Muscle of leg (tissue), 16 donors: ENCODE measurements at places on chromosomes 1 and 21.

DNA sequence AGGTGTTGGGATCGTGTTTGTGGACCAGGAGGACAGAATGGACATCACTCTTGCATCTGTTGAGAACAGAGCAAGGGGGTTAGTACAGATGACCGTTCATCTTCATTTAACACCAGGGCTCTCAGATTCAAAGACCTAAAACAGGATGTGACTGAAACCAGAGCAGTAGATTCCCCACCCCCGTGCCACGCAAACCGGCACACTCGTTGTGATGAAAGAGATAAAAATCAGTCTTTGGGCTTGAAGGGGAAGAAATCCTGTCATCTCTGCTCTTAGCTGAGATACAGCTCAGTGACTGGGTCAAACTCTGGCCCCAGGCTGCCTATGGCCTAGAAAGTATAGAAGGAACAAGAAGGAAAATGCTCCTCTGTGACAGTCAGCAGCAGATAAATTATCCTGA is 146.2 kb upstream of the KRTAP19-8 start:
- no peak for DNase-seq

DNA sequence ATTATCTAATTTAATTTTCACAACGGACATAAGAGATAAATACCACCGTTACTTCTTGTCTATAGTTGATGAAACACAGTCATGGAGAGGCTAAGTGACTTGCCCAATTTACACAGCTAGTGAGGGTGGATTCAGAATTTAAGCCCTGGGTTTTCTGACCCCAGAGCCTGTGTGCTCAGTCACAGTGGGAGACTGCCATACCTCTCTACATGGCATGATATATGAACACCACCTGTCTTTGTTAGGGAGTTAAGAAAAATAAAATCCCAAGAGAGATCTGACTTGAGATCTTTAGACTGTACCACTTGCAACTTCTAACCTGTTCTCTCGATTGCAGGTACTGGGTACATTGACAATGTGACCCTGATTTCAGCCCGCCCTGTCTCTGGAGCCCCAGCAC is 40.3 kb downstream of the LAMC2 start:
- DNase-seq, result no peak

- no peak for DNase-seq
These were observed 25.1 kb downstream of the AK4 start for GRCh38 chr1:65172936-65173690.

DNA sequence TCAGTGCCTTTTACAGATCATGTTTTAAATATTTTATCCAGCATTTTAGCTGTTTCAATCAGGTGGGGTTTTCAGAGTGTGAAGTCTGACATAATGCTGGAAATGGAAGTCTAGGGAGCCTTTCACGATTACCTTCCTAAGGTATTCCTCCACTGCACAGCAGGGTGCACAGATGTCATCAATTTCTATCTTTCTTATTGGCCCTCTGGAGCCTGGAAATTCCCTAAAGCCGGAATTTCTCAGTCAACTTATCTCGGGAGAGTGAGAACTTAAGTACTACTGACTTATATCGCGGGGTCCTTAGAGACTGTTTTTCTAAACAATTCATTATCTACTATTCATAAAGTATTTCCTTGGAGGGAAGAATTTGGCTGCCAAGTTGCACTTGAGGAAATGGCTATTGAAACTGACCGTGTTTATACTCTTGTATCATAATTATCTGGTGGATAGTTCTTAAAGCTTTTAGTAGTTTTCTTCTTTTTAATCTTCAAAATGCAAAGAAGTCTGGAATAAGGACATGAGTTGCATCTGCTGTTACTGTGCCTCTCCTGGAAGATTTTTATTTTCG is 311.8 kb upstream of the B3GALT2 start:
- peak; percentile 5 for DNase-seq

- DNase-seq, result peak; percentile 87
These were observed 90.5 kb downstream of the EDEM3 start for GRCh38 chr1:184664042-184664660.

GRCh38 chr1:232627645-232628334 is 2.1 kb downstream of the SIPA1L2 start:
- peak; percentile 51 for DNase-seq

GRCh38 chr21:46562472-46562871 is 42.4 kb downstream of the S100B start:
- DNase-seq, result no peak

GRCh38 chr1:223210788-223211120 is 67.7 kb upstream of the TLR5 start:
- no peak for DNase-seq

DNA sequence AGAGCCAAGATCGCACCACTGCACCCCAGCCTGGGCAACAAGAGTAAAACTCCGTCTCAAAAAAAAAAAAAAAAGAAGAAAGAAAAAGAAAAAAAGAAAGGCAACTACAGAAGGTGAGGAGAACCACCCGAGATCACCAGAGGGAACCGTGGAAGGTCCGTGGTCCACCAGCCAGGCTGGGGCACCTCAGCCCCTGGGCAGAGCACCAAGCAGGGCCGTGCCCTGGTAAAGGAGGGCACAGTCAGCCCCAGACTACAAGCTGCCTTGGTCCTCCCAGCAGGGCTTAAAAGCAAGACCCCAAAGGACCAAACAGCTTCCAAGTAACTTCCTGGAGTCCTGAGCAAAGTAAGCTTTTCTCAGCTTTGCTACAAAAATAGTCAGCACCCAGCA is 8.8 kb upstream of the SAMD11 start:
- no peak for DNase-seq

GRCh38 chr1:2548068-2548589 is 8.0 kb upstream of the TNFRSF14 start:
- peak; percentile 85 for DNase-seq

DNA sequence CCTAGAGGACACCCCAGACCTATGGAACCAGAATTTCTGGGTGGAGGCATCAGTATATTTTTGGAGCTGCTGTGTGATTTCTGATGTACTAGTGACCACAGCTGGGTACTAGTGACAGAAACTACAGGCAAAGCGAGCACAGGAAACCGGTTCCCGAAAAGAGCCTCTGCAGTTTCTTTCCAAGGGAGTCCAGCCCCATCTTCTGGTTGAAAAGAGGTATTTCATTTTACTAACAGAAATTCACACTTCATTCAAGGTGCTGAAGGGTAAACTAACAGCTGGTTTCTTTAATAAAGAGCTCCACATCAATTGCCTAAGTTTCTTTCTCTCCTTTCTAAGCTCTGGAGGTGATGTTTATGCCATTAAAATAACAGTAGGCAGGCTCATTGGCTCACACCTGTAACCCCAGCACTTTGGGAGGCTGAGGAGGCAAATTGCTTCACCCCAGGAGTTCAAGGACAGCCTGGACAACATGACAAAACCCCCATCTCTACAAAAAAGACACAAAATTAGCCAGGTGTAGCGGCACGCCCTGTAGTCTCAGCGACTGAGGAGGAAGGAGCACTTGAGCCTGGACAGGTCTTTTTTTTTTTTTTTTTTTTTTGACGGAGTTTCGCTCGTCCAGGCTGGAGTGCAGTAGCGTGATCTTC is 22.0 kb downstream of the THAP3 start:
- DNase-seq, result peak; percentile 68

GRCh38 chr21:33244082-33244778 is 14.5 kb downstream of the IFNAR2 start:
- DNase-seq, result no peak

- DNase-seq, result no peak
These were observed at the start of gene HSPG2 for GRCh38 chr1:21937034-21937371. TSS of gene HSPG2 (minus strand) at chr1:21937310. CDS start at chr1:21937217, 93 bp downstream.

GRCh38 chr1:167881786-167882185 is 32.1 kb downstream of the ADCY10 start:
- DNase-seq, result no peak

DNA sequence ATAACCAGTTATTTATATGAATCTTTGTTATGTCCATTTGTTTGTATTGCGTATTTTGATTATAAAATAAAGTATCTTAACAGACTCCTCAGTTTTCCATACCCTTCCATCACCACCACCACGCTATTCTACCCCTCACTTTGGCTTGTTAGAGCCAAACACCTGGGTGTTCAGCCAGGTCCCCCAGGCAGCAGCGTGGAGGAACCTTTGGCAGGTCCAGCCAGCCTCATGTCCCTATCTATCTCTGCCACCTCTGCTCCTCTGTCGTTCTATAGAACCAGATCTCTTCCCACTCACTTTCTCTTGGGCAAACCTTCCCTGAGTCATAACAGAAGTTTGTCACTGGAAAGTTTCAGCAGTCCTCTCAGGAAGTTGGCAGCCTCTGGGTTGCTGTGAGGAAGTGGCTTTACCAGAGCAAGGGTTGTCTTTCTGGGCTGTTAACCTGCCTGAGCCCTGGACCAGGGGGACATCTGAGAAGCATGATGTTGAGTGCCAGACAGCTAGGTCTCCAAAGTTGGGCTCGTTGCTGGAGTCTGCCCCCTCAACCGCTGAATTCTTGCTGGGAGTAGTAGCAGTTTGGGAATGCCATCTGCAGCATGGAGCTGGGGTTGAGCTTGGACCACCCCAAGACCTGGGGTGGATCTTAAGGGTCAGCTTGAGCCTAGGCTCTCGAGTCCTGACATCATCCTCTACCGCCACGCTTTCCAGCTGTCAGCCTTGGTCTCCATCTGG is 996 bp upstream of the SH3BGRL3 start:
- peak; percentile 79 for DNase-seq

DNA sequence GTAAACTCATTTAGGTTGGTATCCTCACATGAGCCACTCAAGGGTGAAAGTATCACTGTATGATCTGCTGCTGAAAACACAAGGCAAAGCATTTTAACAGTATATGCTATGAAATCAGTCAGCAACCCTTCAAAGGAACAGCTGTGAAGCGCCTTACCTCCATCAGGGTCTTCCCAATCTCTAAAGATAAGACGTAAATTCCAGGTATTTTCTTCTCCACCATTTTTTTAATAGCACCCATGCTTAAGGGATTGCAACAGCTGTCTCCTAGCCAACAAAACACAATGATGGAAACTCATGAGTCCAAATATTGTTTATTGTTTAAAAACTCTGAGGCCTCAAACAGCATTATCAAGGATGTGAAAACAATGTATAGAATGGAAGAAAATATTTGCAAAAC is 4.8 kb downstream of the PPT1 start:
- DNase-seq, result no peak

DNA sequence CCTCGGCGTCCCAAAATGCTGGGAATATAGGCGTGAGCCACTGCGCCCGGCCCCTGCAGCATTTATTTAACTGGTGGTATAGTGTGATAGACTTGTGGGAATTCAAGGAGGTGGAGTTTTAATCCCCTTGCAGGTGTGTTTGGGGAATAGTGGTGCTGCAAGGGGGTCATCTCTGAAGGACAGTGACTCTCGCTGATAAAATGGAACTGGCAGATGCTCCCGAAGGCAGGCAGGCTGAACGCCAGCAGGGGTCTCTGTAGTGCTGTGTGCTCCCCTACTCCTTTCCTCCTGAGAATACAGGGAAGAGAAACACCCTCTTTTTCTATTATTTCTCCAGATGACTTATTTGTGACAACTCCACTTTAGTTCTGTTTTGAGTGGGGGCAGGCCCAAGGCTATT is 4.0 kb downstream of the OSCP1 start:
- peak; percentile 42 for DNase-seq

- no peak for DNase-seq
These were observed 64.4 kb downstream of the SUSD4 start for GRCh38 chr1:223299553-223299952.

GRCh38 chr1:151494741-151495281 is 16.4 kb upstream of the CGN start:
- peak; percentile 38 for DNase-seq

DNA sequence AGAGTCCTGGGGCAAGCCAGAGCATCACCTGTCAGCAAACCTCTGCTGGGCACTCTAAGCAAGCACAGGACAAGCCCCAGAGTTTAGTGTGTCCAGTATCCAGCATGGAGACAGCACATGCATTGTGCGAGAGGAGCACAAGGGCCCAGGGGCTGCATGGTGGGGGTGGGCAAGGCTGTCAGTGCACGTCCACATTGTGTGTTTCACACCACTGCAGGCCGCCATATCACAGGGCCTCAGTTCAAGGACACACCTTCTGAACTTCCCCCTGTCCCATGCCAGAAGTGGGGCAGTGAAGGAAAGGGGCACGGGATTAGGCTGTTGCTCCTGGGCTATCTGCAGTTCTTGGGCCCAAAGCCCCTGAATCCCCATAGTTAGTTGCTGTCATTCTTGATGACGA is 782 bp upstream of the TSTD1 start:
- DNase-seq, result no peak

- no peak for DNase-seq
These were observed 83.7 kb downstream of the ROR1 start for GRCh38 chr1:63857478-63857877.

- DNase-seq, result peak; percentile 4
These were observed 622.3 kb downstream of the PTPRU start for GRCh38 chr1:29858646-29859045.

- DNase-seq, result no peak
These were observed 22.7 kb downstream of the KRTAP10-1 start for GRCh38 chr21:44517175-44517899.

DNA sequence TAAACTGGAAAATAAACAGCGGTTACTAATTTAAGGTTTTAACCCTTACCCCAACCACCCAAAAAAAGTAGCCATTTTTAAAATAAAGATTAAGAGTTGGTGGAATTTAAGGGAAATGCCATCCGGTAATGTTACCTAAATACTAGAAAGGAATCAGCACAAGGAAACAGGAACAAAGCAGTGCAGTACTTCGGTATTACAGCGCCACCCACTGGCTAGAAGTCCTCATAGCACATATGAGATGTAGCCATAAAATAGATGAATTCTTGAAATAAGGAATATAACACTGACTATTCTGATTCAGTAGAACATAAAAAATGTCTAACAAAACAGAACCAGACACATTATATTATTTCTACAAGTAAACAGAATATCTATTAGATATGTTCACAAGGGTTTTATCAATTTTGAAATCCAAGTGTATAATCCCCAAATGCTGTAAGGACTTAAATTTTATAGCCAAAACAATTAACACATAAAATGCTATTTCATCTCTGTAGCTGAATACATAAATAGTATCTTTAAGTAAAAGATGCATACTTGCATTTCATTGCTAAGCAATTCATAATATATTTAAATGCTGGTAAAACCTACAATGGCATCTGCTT is 58.8 kb downstream of the FRRS1 start:
- DNase-seq, result peak; percentile 79

DNA sequence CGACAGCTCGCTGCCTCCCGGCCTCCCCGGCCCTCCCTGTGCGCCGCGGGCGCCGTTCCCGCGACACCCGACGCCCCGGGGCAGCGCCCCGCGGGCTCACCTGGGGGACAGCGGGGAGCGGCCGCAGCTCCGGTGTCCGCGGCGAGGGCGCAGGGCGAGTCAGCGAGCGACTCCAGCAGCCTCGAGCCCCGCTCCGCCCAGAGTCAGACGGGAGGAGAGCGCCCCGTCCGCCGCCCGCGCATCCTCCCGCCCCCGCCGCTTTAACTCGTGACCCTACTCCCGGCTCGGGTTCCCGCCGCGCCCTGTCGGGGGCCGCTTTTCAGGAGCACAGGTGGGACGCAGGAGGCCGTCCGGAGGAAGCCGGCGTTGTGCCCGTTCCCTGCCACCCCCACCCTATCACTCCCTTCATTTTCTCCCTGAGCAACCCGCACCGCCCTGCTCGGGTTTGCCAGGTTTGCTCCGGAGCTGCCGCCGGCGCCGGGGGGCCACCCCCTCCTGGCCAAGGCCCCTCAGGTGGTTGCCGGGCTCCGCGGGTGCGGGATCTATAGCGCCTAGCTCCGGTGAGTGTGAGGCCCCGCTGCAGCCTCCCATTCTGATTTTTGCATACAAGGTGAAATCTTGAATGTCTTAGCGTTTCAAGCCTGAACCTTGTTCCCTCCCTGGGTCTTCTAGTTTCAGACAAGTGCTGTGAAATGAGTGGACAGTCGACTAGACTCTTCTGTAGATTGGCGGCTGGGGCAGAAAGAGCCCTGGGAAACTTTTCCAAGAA is at the start of gene MCOLN3:
Gene MCOLN3, minus strand, starts transcription at position 205 of the 769 bp plus-strand sequence. CDS start 3,140 bp downstream, outside the sequence.
- peak; percentile 35 for DNase-seq

GRCh38 chr1:219039682-219040154 is 134.0 kb upstream of the LYPLAL1 start:
- DNase-seq, result no peak
